ENCODE measurements at places on chromosomes 3 and 15.

- peak; percentile 39 for DNase-seq
Observed at GRCh38 chr3:153704115-153704514, 417.1 kb upstream of the ARHGEF26 start.

DNA sequence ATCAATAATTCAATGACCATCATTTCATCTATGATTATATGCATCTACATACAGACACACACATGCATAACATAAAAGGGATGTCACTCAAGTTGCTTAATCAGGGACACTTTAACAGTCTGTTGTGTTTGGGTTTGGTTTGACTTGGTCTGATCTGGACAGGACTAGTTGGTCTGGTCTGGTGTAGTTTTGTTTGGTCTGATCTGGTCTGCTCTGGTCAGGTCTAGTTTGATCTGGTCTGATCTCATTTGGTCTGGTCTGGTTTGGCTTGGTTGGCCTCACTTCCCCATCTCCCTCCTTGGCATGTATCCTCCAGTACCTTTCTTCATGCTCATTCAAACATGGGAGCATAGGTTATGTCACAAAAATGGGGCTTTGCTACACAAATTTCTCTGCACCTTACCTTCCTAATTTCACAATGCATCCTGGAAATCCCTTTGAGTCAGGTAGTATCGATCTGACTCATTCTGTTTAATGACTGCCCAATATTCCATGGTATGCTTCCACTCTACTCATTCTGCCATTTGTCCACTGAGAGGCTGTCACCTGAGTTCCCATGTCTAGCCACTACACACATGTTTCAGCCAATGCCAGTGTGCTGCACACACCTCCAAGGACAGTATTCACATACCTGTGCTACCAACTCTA lies 73.0 kb upstream of the TPM1 start:
- DNase-seq, result no peak

- peak; percentile 16 for DNase-seq
Observed at GRCh38 chr3:26963361-26963743, 340.8 kb downstream of the LRRC3B start.

GRCh38 chr15:58135511-58136174 lies 2.5 kb upstream of the AQP9 start:
- DNase-seq, result no peak

GRCh38 chr3:127734754-127735473 lies 62.2 kb downstream of the ABTB1 start:
- DNase-seq, result no peak

DNA sequence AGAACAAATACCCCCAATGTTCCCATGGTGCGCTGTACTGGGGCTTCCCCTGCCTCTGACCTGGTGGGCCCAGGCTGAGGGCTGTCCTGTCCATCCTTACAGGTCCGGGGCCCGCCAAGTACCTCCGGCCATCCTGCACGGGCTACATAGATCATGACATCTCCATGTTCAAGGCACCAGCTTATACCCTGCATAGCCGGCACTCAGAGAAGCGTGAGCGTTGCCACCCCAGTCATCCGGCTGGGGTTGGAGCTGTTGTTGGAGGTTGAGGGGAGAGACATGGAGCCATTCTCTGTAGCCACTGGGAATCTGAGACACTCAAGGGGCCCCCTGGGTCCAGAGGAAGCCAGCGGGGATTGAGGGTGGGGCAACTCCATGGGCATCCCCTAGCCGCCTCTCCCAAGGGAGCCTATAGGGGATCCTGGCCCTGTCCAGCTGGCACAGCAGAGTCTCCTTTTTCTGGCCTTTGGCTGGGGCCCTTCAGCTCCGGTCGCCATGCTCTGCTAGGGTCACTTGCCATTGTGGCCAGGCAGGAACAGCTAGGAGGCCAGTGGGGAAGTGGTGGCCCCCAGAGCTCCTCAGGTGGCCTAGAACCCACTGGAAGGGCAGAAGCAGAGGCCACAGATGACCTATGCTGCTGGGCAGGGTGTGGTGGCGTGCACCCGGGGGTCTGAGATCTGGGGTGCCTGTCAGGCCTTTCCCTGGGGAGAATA lies 12.5 kb upstream of the CSPG4 start:
- no peak for DNase-seq

DNA sequence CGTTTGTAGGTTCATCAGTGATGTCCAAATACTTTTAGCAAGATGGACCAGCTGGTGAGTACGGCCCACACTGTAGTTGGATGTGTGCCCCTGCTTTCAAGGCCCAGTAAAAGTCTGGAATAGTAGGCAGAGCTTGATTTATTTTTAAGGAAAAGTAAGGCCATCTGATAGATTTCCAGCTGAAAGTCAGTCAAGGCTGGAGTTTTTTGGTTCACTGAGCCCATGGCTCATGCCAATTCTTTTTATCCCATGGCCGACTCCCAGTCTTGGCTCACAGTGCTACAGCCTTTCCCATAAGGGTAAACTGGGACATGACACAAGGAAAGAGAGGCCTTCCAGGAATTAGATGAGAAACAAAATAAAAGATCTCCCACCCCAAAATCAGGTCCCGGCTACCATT lies 13.5 kb downstream of the CCDC80 start:
- no peak for DNase-seq

GRCh38 chr15:75989045-75989444 lies 23.2 kb downstream of the NRG4 start:
- no peak for DNase-seq

GRCh38 chr15:74368121-74368520 lies 675 bp upstream of the CYP11A1 start:
- DNase-seq, result no peak

GRCh38 chr15:57198131-57198530 lies 178.2 kb upstream of the CGNL1 start:
- peak; percentile 71 for DNase-seq

GRCh38 chr3:115293321-115293720 lies 146.2 kb upstream of the ZBTB20 start:
- no peak for DNase-seq

- no peak for DNase-seq
Observed at GRCh38 chr15:26020871-26021270, 157.7 kb upstream of the ATP10A start.

DNA sequence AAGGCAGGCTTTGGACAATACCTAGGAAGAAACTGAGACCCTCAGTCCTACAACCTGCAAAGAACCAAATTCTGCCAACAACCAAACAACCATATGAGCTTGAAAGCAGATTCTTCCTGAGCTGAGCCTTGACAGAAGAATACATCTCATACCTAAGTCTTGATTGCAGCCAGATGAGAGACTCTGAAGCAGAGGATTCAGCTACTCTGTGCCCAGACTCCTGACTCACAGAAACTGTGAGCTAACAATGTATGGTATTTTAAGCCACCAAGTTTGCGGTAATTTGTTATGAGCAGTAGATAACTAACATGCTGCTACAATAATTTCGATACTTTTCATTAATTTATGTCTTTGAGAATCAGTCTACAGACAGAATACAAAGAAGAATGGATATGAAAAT lies 325.1 kb upstream of the CBLB start:
- no peak for DNase-seq

DNA sequence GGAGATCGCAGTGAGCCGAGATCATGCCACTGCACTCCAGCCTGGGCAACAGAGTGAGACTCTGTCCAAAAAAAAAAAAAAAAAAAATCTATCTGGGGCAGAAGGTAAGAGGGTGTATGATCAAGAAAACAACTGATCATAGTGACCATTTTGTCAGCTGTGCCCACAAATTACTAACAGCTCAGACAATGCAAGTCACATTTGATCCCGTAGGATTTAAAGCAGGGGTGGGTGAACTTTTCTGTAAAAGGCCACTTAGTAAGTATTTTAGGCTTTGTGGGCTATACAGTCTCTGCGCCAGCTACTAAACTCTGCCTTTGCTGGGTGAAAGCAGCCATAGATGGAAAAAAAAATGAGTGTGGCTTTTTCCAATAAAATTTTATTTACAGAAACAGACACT lies 57.6 kb upstream of the ABI3BP start:
- DNase-seq, result no peak

DNA sequence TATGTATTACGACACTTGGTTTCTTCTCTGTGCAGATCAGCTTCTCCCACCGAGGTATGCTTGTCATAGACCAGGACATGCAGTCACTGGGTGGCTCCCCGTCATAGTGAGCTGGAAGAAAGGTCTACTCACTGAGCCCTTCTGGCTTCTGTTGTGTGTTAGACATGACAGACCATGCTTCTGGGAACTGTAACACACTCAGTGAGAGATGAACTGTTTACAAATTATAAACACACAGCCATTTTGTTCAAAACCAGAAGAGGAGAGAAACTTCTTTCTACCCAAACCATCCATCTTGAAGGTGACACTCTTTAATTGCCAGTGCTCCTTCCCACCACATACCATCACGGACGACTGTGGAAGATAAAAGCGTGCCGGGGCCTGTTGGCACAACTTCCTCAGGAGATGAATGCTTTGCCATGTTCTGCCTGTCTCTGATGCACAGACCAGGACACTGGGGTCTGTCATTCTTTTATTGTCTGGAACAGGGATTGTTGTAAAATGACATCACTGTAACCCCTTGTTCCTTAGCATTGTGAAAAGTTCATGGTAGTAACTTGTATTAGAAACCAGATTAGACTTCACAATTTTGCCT lies 214.3 kb downstream of the MCTP2 start:
- DNase-seq, result no peak

GRCh38 chr3:52315977-52316764 lies at the start of gene DNAH1:
TSS of gene DNAH1 (plus strand) at chr3:52316319. CDS start at chr3:52322443, 6,124 bp downstream.
- DNase-seq, result peak; percentile 5

- no peak for DNase-seq
Observed at GRCh38 chr3:50950591-50950990, 275.9 kb downstream of the DOCK3 start.

DNA sequence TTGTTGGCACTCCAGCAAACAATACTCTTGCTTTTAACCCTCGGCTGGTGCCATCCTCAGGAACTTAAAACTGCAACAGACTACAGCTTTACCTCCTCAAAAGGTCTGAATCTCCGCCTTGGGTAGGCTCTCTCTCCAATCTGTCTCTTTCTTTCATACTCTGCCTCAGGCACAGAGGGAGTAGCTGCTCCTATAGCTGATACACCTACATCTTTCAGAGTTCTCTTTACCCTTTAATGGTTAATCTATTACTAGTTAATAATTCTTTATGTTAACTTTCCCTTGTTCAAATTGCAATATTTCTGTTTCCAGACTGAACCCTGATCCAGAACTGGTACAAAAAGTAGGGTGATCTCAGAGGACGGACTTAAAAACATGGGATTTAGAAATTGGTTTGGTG lies 66.2 kb downstream of the MAP4 start:
- DNase-seq, result no peak

DNA sequence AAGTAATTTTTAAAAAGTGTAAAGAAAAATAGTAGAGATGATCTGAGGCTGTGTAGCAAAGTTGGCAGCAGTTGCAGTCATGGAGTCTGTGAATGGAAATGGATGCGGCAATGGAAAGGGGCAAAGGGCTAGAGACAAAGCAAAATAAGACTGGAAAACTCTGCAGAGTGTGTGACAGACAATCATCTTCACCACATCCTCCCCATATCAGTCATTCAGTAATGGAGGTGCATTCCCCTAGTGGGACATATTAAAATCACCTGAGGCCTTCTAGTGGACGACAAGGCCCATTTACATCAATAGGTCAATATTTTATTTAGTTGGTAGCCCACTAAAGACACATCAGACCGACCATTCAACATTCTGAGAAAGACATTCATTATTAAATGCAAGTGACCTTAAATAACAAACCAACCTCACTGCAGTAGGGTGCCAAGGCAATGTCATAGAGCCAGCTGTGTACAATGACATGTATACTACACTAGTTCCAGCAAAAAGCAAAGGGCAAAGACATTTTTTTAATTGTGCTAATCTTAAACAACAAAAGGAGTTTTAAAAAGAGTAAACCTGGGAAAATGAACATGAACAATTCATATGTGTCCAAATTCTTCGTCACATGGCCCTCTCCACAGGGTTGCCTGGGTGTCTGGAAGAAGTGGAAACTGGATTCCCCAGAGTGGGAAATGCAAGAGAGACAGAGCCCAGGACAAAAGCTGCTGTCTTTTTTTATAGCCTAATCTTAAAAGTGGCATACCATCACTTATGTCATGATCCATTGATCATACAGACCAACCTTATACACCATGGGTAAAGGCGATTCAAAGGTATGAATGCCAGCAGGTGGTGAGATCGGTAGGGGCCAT lies 15.6 kb upstream of the RAP2B start:
- no peak for DNase-seq

GRCh38 chr15:100330221-100330620 lies 11.6 kb downstream of the ADAMTS17 start:
- DNase-seq, result no peak

DNA sequence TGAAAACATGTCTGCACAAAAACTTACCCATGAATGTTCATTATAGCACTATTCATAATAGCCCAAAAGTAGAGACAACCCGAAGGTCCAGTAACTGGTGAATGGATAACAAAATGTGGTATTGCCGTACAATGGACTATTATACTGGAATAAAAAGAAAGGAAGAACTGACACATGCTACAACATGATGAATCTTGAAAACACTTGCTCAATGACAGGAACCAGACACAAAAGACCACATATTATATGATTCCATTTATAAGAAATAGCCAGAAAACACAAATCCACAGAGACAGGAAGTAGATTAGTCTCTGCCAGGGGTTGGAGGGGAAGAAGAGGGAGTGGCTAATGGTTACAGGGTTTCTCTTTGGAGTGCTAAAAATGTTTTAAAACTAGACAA lies 18.3 kb downstream of the SHC4 start:
- no peak for DNase-seq

DNA sequence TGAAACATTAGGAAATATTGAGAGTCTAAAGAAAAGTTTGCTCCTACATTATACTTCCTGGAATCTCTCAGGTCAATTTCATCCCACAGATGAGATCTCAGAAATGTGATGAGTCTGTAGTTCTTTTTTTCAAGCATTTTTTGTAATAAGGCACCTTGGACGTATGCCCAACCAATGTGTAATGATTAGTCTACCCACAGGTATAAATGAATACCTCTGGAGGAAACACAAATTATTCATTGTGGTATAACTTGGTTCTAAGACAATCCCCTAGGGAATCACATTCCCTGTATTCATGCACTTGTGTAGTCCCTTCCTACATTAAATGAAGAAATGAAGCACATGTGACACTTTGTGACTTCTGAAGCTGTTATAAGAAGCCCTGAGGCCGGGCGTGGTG lies 596.2 kb upstream of the UBE2E2 start:
- no peak for DNase-seq

- peak; percentile 42 for DNase-seq
Observed at GRCh38 chr15:31869686-31870307, 160.5 kb upstream of the CHRNA7 start.

- DNase-seq, result no peak
Observed at GRCh38 chr3:138270245-138270644, 59.4 kb downstream of the NME9 start.

DNA sequence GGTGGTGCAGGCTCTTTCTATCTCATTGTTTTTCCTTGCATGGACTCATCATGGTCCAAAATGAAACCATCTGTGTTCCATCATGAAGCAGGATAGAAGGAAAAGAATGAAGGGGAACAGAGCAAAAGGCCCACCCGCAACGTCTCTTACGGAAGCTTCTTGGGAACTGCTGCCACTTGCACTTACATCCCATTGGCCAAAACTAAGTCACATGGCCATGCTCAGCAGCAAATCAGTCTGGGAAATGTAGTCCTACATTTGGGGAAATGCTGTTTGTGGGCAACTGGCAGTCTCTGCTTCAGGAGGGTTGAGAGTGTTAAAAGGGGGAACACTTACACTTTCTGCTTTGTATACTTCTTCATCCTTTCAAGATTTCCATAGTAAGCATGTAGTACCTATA lies 191.6 kb downstream of the SV2B start:
- no peak for DNase-seq

- DNase-seq, result peak; percentile 71
Observed at GRCh38 chr3:45060165-45060892, 34.2 kb downstream of the CLEC3B start.

- no peak for DNase-seq
Observed at GRCh38 chr3:47296562-47297302, 14.0 kb downstream of the KLHL18 start.
